ENCODE measurements at places on chromosomes 3 and 15.

GRCh38 chr15:42206406-42206805 is 1.7 kb downstream of the VPS39 start:
- no peak for DNase-seq

DNA sequence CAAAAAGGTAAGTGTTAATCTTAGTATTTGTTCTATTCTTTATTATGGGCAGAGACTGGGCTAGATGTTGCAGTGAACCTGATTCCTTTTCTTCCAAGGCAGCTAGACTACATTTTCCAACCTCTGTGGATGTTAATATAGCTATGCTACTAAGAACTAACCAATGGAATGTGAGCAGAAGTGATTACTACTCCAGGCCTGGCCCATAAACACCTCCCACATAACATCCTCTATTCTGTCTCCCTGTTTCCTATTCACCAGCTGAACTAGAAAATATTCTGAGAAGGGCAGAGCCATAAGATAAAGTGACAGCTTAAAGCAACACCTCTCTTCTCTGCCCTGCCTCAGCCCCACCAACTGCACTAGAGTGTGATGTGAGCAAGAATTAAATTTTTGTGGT is 29.4 kb downstream of the CD200R1L start:
- no peak for DNase-seq

DNA sequence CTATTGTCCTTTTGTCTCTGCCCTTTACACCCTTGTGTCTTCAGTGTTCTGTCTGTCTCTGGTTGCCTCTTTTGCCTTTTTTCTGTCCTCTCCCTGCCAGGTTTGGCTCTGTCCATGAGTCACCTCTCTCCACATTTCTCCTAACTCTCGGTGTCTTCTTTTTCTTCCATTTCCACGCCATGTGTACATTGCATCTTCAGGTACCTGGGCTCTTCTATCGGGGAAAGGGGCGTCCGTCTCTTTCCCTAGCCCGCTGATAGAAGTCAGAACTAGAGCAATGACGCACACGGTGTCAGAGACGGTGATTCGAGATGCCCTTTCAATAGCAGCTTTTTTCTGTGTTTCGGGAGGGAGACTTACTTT is 641 bp downstream of the OPA1 start:
- no peak for DNase-seq

DNA sequence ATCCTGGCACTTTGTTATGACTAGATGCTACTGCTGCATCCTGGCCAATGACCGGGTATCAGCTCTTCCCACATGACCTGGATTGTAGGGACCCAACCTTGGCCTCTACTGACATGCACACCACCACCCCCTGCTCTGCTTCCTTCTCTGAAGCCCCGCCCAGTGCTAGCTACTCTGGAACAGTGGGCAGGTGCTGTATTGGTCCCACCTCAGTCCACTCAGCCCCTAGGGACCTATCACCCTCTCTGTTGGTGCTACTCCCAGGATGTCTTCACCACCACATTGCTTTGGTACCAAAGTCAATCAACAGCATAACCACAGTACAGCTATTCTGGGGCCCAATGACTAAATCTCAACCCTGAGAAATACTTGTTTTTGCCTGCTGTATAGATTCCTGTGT is 170.2 kb upstream of the PRICKLE2 start:
- no peak for DNase-seq

DNA sequence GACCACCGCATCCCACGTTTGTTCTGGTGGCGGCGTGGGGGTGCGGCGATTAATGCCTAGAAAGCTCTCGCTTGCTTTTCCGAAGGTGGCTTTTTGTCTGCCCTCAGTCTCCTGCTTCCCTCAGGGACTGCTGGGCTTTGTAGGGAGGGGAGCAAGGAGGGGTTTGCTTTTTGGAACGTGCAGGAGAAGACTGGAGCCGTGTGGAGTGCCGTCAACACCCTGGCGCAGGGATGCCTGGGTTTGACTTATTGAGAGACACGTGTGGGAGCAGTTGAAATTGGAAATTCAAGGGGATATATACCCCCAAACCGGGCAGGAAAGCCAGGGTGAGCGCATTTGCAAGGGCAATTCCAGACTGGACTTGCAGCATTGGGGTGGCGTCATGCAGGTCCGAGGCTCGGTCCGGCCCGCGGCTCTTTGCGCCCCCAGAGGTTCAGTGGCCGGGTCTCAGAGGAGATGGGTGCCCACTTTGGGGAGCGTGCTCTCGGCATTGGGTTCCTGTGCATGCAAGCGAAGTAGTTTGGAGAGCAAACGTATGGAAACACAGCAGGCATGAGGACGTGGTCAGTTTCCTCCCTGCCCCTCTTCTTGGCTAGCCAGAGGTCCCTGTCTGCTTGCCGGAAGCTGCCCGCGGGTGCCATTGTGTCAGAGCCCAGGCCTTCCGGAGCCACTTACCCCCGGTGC is 2.1 kb downstream of the EPHB1 start:
- DNase-seq: no peak

DNA sequence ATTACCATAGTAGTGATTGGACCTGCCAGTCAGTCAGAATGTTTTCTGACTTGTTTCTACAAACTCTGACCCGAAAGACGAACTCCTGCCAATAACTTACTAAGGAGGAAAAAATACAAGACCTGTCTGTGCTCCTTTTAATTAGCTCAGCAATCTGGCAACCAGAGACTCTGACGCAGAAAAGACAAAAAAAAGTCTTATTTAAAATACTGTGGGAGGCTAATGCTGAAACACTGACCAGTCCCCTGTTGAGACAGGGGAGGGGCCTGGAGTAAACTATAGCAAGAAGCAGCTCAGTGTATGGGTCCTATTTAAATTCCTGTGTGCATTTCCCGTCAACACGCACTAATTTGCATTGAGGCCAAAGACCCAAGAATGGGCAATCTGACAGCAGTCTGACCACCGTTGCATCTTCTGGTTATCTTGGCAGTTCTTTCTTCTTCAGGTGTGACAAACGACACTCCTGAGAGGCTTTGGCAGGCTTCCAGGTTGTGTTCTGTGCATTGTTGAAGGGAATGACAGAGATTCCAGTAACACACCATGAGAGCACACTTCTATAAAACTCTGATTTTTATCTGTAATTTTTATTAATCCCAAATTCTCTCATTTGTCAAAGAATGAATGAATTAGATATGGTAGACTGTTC is 1114.3 kb downstream of the IGSF11 start:
- DNase-seq: no peak

- DNase-seq: no peak
Observed at GRCh38 chr3:115683305-115683704, 60.0 kb downstream of the GAP43 start.

DNA sequence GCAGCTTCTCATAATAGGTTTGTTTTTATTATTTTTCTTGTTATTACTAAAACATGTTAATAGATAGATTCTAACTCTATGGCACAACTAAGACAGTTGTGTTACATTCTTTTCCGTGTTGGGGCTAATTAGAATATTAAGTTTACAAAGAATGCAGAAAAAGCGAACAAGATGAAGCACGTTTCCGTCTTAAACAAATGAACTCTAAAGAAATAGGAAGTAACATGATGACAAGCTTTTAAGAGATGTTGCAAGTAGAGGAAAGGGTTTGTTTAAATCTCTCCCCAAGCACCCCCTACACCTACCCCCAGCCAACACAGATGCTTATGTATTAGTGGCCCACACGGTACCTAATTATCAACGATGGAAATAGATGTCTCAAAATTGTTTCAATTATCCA is 207.1 kb downstream of the TP63 start:
- no peak for DNase-seq

GRCh38 chr3:194929578-194929960 is 243.9 kb downstream of the FAM43A start:
- DNase-seq: no peak

- DNase-seq: no peak
Observed at GRCh38 chr3:52194485-52195290, 3.3 kb upstream of the ALAS1 start.

- DNase-seq: no peak
Observed at GRCh38 chr3:55190331-55190730, 262.5 kb upstream of the LRTM1 start.

DNA sequence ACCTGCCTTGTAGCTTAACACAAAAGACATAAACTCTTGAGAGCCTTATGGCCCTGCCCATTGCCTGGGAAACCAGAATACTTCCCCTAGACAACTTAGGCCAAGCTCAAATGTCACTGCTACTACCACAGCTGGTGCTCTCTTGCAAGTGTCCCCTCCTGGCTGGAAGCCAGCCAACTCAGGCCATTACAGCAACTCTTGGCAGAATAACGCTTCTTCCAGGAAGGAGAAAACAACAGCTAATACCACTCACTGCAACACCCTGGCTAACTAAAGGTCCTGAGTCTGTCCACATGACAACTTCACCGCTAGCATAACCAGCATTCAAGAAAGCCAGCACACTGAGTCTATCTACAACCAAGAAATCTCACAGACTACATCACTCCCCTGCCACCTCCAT is 5.1 kb upstream of the B4GALT4 start:
- DNase-seq: no peak

- no peak for DNase-seq
Observed at GRCh38 chr3:86147119-86147518, 843.8 kb downstream of the VGLL3 start.

DNA sequence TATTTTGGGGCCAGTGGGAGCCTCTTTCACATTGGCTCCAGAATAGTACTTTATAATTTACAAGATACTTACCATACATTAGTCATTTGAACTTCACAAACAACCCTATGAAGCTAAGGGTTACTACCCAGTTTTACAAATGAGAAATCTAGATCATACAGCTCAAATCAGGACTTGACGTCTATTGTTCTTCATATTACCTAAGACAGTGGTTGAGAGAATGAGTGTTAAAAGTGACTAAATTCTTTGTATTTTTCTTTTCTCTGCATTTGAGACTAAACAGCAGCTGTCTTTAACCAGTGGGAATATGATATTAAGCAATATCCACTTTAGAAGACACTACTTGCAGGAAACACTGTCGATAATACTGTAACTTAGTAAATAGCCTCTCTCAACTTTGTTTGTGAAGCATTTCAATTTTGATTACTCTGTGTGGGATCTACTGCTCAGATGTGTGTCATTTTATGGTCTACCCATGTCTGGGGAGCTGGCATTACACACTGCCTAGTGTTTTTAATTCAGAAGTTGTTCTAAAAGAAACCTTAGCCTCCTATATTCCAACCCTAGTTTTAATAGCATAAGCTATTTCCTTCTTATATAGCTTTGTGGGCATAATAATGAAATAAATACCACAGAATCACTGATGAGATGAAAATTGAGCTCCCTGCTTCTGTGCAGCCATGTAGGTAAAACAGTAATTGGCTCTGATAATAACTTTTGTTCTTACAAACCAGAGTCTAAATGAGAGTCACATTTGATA is 45.9 kb downstream of the IQCH start:
- DNase-seq: no peak

DNA sequence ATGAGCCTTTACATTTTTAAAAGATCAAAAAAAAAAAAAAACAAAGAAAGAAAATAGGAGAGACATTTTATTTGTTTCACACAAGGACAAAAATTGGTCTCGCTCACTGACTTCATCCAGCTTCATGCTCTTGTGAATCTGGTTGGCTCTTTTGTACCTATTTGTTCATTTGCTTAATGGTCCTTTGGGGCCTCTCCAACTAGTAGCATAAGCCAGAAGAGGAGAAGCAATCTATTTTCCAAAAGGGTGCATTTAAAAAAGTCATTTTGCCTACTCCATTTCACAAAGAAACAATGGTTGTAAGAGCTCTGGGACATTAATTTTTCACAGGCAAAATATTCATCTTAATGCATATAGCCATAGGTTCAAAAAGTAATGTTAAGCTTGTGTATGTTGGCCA is 168.3 kb upstream of the ADAMTS9 start:
- DNase-seq: no peak

GRCh38 chr3:45923755-45924154 is 19.5 kb upstream of the CXCR6 start:
- no peak for DNase-seq

- no peak for DNase-seq
Observed at GRCh38 chr15:73821181-73821580, 52.2 kb upstream of the TBC1D21 start.

DNA sequence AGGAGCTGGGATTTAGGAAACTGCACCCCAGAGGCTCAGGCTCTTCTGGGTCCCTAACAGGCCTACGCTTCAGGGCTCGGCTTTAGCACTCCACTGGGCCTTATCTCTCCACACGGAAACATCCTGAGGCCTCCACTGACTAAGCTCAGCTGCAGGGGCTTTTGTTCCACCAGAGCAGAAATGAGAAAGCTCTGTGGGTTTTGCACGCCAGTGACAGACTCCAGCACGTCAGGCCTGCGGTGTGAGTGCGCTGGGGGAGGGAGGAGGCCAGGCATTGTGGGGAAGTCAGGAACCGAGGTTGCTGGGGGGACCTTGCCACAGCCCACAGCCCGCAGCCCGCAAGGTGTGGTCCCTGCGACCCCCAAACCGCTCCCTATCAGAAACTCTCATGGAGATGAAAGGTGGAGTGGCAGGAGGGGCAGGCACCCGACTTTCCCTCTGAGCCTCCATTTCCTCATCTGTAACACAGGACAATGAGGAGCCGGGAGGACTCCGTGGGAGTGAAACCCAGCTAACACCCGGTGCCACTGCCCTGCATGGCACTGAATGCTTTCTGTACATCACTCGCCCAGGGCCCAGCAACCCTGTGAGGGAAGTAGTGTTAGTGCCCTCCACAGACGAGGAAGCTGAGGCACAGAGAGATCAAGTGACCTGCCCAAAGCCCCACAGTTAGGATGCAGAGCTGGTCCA is 106.5 kb downstream of the TPRA1 start:
- no peak for DNase-seq

- no peak for DNase-seq
Observed at GRCh38 chr15:73928241-73928579, 1.9 kb downstream of the LOXL1 start.

- no peak for DNase-seq
Observed at GRCh38 chr3:137035631-137036030, 77.8 kb downstream of the IL20RB start.

DNA sequence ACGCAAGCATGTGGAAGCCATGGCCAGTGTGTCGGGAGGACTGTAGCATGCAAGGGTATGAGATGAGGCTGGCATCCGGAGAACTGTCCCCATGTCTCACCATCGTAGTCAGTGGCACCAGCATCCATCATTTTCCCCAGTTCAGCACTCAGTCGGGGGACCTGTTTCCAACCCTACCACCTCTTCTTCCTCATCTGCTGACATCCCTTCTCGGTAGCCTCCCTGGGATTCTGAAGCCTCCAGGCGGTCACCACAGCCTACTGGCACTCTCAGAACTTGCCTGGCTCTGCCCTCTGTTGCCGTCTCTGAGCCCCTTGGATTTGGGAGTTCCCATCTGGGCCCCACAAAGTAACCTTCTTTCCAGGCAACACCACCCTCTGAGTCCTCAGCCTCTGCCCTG is 131.1 kb upstream of the ABHD17C start:
- no peak for DNase-seq

GRCh38 chr3:117170094-117170493 is 460.5 kb downstream of the TUSC7 start:
- DNase-seq: no peak

- DNase-seq: no peak
Observed at GRCh38 chr3:41364736-41365135, 165.4 kb downstream of the CTNNB1 start.
